ENCODE measurements at places on chromosomes 13 and 19.

DNA sequence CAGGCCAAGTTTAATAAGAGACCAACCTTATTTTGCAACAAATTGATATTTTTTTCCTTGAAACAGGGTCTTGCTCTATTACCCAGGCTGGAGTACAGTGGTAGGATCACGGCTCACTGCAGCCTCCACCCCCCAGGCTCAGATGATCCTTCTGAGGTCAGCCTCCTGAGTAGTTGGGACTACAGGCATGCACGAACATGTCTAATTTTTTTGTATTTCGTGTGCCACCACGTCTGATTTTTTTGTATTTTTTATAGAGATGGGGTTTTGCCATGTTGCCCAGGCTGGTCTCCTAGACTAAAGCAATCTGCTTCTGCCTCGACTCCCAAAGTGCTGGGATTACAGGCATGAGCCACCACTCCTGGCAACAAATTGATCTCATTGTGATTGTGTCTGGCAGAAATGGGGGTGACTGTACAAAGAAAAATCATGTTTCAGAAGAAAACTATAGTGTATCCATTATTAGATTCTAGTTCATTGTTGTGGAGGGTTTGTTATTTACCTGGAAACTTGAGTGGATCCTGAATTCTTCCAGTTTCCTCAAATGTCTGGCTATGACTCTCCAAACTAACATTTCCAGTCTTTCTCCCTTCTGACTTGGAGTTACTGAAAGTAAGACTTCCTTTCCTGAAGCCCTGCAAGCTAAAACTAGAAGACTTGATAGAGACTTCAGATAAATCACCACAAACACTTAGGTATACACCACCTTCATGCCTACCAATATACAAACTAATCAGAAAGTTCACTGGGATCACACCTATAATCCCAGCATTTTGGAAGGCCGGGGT is 17.3 kb upstream of the AKT2 start:
- DNase-seq, result no peak

- no peak for DNase-seq
Observed at GRCh38 chr19:16184665-16185122, 516 bp upstream of the FAM32A start.

- no peak for DNase-seq
Observed at GRCh38 chr13:109126891-109127641, 497.7 kb downstream of the MYO16 start.

DNA sequence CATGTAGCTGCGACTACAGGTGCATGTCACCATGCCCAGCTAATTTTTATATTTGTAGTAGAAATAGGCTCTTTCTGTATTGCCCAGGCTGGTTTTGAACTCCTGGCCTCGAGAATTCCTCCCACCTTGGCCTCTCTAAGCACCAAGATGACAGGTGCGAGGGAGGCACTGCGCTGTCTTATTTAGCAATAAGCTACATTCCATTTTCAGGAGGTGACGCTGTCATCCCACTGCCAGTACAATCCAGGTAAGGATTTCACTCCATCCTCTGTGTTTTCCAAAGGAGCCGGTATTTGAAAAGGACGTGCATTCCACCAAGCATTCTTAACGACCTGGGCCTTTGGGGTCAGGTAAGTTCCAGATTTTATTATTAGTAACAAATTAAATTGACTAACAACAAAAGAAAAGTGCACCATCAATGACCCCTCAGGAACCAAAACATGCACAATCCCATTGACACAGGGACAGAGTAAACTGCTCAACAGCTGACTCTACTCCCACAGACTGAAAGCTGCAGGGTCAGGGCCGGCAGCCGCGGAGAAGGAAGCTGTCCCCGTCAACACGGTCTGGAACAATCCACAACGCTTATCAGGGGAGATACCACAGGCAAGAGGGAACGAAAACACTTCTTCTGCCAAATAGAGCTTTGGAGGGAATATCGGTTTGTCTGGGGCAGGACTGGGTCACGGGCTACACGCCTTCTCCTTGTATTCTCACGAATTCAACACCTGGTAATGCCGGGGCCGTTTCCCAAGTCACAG is 82.8 kb downstream of the INSR start:
- DNase-seq, result no peak

DNA sequence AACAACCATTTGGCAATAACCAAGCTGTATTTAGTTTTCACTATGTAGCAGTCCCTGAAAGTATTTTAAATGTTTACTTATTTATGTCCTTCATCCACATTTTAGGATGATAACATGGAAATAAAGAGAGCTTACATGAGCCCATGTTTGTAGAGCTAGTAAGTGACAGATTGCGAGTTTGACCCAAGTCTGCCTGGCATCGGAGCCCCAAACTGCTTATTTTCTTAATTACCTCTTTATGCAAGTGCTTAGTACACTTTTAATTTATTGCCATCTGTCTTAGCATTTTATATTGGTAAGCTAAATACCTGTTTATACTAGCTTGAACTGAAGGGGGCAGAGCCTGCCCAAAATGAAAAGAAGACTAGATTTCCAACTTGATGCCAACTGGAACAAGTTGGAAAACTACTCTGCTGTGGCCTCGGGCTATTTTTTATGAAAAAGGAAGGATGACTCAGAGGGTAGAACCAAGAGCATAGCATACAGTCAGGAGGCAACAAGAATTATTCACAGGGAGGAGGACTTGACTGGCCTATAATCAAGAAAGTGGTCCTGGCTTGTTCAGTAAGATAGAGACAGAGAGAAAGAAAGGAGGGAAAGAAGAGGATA is 150.2 kb downstream of the NDFIP2 start:
- DNase-seq, result no peak

- peak; percentile 29 for DNase-seq
Observed at GRCh38 chr19:58476498-58477015, 405 bp downstream of the ZNF446 start.

DNA sequence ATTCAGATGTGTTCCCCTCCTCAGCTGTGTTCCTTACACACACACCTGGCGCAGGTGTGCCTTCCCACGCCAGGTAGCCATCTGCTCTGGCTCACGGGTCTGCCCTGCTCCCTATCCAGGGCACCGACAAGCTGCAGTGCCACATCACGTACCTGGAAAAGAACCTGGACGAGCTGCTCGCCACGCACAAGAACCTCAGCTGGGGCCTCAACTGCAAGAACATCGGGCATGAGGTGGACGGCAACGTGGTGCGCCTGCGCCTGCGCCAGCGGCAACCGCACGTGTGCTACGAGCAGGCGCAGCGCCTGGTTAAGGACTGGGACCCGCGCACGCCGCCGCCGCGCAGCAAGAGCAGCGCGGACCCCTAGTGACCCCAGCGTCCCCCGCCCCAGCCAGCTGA is 26.5 kb upstream of the CASP14 start:
- DNase-seq, result no peak

DNA sequence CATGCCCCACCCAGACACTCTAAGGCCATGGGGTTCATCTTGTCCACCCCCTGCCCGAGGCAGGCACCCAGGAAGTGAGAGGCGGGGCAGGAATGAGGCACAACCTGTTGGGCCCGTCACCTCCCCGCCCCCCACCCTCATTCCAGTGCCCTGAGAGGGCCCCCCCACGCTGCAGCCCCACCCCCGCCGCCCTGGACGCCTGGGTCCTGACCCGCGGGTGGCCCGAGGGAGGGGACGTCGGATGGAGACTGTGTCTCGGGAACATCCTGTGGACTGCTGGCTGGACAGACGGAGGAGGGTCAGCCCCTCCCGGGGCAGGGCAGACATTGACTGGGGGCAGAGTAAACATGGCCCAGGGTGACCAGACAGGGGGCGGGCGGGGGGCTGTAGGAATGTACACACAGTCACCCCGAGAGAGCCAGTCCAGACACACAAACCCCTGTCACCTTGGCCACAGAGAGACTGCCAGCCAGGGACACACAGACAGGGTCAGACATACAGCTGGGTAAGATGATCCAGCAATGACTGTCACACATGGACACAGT is 7.4 kb upstream of the JUNB start:
- DNase-seq, result no peak

DNA sequence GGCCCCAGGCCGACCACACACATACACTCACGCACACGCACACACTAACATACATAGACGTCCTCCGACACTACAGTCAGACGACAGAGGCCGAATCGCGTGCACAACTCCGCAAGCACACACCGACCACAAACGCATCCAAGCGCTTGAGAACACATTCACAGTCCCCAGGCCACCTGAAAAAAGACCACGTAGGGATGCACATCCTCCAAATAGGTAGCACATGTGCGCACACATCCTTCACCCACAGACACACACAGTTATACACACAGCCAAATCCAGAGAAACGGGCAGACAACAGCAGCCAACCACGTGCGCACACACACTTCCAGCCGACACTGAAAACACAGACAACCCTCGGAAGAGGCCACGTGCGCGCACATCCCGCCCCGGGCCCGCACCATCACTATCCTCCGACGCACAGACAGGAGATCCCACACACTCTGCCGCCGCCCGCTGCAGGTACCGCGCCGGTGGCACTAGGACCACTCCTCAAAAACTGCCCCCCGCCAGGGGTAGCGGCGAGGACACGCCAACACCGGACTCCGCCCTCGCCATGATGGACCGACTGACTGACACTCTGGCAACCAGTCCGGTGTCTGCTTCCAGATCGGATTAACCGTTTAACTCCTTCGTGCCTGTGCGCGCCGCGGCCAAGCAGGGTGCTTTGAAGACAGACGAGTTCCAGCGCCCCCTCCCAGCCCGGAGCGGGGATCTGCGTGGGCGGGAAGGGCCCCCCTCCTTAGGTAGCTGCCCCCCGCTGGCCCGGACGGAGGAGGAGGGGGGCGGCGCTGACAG is 493 bp upstream of the PDE4A start:
- no peak for DNase-seq

DNA sequence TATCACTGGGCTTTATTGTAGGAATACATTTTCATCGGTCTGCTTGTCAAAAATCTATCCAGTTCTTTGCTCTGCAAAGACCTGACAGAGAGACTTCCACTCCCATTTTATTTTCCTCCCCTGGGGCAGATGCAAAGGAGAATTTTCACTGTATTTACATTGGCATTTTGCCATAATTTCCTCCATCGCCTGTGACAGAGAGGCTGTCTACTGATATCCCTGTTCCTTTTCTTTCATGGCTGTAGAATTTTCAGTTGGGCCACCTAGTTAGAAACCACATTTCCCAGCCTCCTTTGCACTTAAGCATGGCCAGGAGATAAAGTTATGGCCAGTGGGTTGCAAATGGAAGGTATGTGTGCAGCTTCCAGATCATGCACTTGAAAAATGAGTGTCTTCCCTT is 89.3 kb downstream of the NUFIP1 start:
- DNase-seq, result no peak

DNA sequence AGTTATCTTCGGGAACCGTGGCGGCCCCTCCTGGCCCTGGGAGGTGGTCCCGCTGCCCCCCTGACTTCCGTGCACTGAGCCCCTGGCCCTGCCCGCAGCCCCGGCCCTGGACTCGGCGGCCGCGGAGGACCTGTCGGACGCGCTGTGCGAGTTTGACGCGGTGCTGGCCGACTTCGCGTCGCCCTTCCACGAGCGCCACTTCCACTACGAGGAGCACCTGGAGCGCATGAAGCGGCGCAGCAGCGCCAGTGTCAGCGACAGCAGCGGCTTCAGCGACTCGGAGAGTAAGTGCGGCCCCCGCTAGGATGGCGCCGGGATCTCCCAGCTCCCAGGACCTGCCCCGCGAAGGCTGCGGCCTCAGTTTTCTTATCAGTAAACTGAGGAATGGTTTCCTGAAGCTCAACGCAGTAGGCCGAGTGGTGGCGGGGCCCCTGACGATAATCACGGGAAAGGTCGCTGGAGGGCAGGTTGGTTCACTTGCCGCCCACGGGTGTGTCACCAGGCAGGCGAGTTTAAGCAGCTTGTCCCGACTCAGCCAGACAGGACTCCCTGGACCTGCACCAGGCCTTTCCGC is 924 bp downstream of the RGCC start:
- no peak for DNase-seq

- no peak for DNase-seq
Observed at GRCh38 chr19:28727480-28728159, 485.3 kb downstream of the UQCRFS1 start.

- DNase-seq, result no peak
Observed at GRCh38 chr13:81021284-81021840, 680.4 kb upstream of the SPRY2 start.

GRCh38 chr13:113155201-113155600 is 3.2 kb upstream of the PROZ start:
- no peak for DNase-seq

DNA sequence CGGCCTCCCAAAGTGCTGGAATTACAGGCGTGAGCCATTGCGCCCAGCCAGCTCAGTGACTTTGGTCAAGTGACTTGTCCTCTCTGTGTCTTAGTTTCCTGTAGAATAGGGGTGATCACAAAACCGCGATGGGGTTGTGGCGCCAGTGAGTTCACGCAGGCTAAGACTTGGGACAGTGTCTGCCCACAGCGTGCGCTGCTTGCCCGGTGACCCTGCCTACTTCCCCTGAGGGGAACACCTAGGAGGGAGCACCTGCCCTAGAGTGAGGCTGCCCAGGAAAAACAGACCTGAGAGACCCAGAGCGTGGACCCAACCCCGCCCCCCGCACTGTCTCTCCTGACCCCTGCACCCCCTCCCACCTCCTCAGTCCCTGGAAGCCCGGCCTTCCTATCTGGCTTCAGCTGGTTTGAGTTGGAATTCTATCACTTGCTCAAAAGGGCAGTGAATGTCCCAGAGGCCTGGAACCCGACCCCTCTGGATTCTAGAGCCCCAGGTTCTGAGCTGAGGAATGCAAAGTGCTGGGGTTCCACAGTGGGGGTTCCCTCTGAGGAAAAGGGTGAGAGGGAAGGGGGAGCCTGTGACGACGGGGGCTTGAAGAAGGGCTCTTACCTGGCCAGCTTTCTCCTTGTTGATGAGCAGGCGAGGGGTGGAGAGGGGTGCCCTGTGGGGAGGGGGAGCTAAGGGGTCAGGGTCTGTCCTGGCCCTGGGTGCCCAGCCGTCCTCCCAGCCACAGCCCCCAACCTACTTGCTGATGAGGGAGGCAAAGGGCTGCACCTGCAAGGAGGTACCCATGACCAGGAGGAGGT is 2.2 kb upstream of the RINL start:
- no peak for DNase-seq

GRCh38 chr13:101829484-101829883 is 377.0 kb downstream of the ITGBL1 start:
- no peak for DNase-seq

Measured in GM19239 (cell line).